ENCODE measurements at places on chromosomes 3 and 15. TPM values are rescaled to one million over a fixed set of nuclear protein-coding genes. Genes with fewer than 3 reads are reported as not detected.

DNA sequence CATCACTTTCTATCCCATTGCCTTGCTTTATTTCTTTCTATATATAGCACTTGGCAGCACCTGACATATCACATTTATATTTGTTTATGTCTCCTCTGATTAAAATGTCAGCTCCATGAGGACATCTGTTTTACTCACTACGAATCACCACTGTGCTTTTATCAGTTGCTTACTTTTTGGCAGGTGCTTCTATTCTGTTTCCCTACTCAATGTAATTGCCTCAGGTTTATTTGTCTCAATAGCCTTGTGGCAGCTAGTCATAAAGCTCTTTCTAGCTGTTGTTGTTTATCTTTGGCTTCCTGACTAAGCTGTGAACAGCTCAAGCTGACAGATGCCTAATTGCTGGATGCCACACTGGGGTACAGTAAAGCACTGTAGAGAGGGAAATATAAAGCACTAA is 85.5 kb downstream of the VPS13C start:
- no peaks in the 10 kb centered on the region for H3K36me3 ChIP-seq
- no peaks in the 10 kb centered on the region for H3K27me3 ChIP-seq
- DNase-seq, result peak; percentile 48
- H3K27ac ChIP-seq, result no peak overlapping the region

- no peaks in the 10 kb centered on the region for H3K4me1 ChIP-seq
- no peak for DNase-seq
- H3K27ac ChIP-seq, result no peak overlapping the region
- H3K4me3 ChIP-seq, result no peak overlapping the region
- H3K36me3 ChIP-seq, result no peaks in the 10 kb centered on the region
These were observed 800.7 kb upstream of the GRM7 start for GRCh38 chr3:6060251-6060650.

DNA sequence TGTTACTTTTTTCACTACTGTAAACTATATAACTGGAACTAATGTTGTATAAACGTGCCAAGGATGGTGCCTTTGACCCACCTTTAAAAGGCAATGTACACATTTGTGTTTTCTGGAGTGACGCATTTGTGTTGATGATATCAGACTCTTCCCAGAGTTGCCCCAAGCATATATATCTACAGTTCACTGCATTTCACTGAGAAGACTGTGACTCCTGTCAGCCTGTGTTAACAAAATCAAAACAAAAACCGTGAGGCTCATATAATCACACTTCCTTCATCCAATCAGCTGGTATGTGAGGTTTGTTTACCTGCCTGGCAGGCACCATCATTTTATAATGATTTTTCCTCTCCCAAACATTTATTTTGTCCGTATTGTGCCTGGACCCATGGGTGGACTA is 117.6 kb upstream of the ROBO1 start:
- no peaks in the 10 kb centered on the region for H3K36me3 ChIP-seq
- no peaks in the 10 kb centered on the region for H3K27me3 ChIP-seq
- H3K27ac ChIP-seq, result no peak overlapping the region
- H3K4me3 ChIP-seq, result no peak overlapping the region
- no peak for DNase-seq

The CD200R1 gene
- total RNA-seq, result not detected

The C3orf22 gene
- not detected for total RNA-seq

DNA sequence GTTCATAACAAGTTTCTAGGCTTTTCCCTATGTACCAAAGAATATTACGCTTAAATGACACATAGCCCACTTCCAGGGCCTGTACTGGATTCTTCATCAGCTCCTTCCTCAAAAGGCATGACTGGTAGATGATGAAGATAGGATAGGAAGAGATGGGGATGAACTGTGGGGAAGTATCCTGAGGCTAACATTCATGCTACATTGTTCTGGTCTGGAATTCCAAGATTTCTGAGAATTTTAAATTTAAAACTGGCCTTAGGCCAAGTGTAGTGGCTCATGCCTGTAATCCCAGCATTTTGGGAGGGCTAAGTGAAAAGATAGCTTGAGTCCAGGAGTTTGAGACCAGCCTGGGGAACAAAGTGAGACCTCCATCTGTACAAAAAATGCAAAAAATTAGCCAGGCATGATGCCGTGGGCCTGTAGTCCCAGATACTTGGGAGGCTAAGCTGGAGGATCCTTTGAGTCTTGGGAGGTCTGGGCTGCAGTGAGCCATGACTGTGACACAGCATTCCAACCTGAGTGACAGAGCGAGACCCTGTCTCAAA is 160.1 kb upstream of the PLAAT1 start:
- H3K4me1 ChIP-seq, result no peaks in the 10 kb centered on the region
- DNase-seq, result no peak
- no peaks in the 10 kb centered on the region for H3K36me3 ChIP-seq
- peaks cover 30% of the 10 kb centered on the region for H3K27me3 ChIP-seq
- no peak overlapping the region for H3K4me3 ChIP-seq

The NPAP1 gene
- not detected for total RNA-seq

The B4GALT4 gene
- 37.6 TPM for total RNA-seq

The DNAJA4 gene
- total RNA-seq, result 5.4 TPM

DNA sequence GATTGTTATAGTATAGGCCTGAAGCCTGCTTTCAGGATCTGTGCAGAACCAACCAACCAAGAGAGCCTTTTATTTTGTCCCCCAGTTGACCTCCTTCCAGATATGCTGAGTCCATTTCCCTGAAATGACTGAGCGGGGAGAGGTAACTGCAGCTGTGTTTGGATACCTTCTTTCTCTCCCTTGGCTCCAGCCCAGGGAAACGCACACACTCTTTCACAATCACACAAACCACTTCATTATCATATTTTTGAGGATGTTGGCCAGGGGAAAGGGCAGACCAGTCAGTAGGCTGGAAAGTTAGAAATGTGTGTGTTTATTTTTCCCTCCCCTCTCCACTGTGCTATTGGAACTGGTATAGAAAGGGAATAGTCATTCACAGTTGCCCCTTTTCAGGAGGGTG is 417.7 kb upstream of the TBL1XR1 start:
- H3K4me3 ChIP-seq, result no peak overlapping the region
- peak overlapping the region; percentile 20 for H3K27ac ChIP-seq
- H3K36me3 ChIP-seq, result no peaks in the 10 kb centered on the region
- DNase-seq, result peak; percentile 97

Data from PC-3 (cell line).